ENCODE measurements at places on chromosomes 4 and X. TPM values are rescaled to one million over a fixed set of nuclear protein-coding genes. Genes with fewer than 3 reads are reported as not detected.

TEX13D gene
- not detected for total RNA-seq

SORBS2 gene
- total RNA-seq: 22.6 TPM

PSAPL1 gene
- not detected for total RNA-seq

NBDY gene
- 4.8 TPM for total RNA-seq

JAKMIP1 gene
- not detected for total RNA-seq

CLGN gene
- 1.1 TPM for total RNA-seq

NLGN4X gene
- total RNA-seq: under 0.01 TPM

CENPE gene
- 3.9 TPM for total RNA-seq

FAM120C gene
- 4.4 TPM for total RNA-seq

UGT2B10 gene
- not detected for total RNA-seq

DACH2 gene
- total RNA-seq: under 0.01 TPM

F8A2 gene
- total RNA-seq: not detected

ENOX2 gene
- total RNA-seq: 6.2 TPM

ARHGAP6 gene
- 4.4 TPM for total RNA-seq

PPARGC1A gene
- 0.38 TPM for total RNA-seq

RBM47 gene
- total RNA-seq: 2.0 TPM

RELL1 gene
- 127 TPM for total RNA-seq

FAM184B gene
- under 0.01 TPM for total RNA-seq
